Left renal pelvis (tissue), 4 donors: ENCODE measurements at places on chromosomes 13 and 19. TPM values are rescaled to one million over a fixed set of nuclear protein-coding genes. Genes with fewer than 3 reads are reported as not detected.
A peak's percentile ranks its signal among the peaks of the same experiment; 100 is the strongest.

DNA sequence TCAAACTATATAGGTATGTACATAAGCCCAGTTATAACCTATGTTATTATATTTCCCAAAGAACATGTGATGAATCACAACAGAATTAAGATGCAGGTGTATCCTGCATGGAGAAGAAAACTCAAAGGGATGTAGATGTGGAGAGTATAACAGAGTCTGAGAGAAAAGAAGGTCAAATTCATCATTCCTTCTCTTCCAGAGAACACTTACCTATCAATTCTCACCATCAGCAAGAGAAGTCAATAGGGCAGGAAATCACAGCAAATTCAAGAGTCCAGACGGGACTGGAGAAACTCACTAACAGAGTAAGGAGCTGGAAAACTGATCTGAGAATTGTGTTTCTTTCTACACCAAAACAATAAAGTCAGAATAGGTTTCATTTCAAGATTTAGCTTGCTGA lies 28.4 kb downstream of the DIAPH3 start:
- no peak for DNase-seq

- DNase-seq = no peak
These were observed 654 bp downstream of the ZIC5 start for GRCh38 chr13:99970651-99971575.

- DNase-seq = no peak
These were observed 19.6 kb downstream of the SUPT20H start for GRCh38 chr13:37039896-37040295.

DNA sequence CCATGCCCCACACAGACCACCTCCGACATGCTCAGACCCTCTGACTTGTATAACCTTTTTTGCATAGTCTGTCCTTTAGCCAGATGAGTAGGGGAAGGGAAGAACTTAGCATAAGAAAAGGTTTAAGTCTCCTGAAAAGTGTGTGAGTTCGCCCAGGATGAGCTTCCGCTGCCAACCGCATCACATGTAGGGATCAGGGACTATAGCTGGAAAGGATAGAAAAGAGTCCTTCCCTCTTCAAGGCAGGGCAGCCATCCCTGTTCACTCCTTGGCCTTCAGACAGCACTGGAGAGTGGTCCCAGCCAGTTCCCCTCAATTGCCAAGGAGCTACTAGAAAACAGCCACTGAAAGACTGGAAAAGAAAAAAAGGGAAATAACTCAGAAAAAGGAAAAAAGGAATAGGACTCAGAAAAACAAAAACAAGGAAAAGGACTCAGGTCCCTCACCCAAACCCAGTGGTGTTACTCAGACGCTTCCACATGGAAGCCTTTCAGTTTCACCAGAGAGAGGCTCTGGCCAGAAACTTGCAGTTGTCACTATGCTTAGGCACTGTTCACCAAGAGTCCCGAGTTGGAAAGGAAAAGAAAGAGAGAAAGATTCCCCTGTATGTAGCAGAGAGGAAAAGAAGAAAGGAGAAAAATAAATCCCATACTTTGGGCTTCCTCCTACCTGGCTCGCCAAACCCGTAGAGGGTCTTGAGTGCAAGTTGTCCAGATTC lies 5.6 kb upstream of the TM9SF2 start:
- no peak for DNase-seq

DNA sequence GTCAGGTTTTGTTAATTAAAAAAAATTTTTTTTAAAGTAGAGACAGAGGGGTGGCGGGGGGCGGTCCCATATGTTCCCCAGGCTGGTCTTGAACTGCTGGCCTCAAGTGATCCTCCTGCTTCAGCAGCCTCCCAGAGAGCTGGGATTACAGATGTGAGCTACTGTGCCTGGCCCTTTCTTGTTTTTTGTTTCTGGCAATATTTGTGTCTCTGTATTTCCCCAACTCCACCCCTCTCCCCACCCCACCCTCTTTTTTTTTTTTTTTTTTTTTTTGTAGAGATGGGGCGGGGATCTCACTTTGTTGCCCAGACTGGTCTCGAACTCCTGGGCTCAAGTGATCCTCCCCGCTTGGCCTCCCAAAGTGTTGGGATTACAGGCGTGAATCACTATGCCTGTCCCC lies 600 bp upstream of the CAPN12 start:
- DNase-seq = no peak

DNA sequence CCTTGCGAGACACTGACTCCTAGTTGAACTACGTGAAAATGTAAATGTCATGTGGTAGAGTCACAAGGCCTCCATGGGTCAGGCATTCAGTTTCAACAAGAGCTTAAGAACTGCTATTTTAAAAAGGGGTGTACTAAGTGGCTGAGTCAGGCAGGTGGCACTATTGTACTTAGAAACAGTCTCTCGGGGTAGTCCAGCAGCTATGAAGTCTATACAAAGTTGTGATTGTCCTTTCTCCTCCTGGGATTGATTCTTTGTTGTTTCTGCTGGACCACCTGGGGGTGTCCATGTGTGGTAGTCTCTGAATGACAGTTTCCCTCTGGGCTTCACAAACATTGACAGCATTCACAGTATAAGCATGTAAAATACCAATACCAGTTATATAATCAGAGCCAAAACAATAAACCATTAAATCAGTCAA lies 33.0 kb downstream of the UGGT2 start:
- DNase-seq = peak; percentile 51

- no peak for DNase-seq
These were observed 81.6 kb downstream of the CHST8 start for GRCh38 chr19:33703438-33703750.

GRCh38 chr19:51524666-51525264 lies 6.7 kb downstream of the SIGLEC6 start:
- no peak for DNase-seq

- DNase-seq = no peak
These were observed 30.0 kb upstream of the ATP12A start for GRCh38 chr13:24650161-24650560.

DNA sequence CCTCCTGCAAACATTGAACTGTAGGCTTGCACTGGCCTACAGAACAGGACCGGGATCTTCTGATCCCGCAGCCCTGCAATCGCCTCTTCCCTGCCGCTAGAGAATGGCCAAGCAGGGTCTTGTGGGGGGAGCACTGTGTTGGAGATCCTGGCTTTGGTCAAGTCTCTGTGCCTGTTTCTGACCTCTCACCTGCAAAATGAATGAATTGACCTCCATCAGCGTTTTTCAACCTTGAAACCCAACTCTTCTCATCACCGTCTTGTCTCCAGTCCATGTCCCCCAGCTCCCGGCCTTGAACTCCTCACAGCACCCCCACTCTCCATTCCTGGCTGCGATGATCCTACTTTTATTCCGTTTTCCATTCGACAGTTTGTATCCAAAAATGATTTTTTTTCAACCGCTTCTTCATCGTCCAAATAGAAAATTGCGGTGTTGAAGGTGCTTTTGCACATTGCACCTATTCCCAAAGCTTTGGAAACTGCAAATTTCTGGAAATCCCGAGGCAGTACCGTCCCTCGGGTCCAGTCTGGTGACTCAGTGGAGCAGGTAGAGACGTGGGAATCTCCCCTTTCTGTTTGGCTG lies 2.0 kb downstream of the MYO9B start:
- no peak for DNase-seq

DNA sequence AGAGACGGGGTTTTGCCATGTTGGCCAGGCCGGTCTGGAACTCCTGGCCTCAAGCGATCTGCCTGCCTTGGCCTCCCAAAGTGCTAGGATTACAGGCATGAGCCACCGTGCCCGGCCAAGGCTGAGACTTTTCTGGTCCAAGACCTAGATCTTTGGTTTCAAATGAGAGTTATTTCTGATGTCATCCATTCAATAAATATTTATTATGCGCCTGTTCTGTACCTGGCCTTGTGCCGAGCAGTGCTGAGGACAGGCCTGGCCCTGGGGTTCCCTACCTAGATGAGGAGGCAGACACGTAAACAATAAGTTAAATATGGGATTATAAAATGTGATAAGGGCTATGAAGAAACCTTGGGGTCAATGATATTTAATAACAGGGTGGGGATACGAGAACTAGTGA lies 4.5 kb downstream of the RELB start:
- no peak for DNase-seq

GRCh38 chr13:111668451-111668850 lies 348.0 kb downstream of the TEX29 start:
- no peak for DNase-seq

DNA sequence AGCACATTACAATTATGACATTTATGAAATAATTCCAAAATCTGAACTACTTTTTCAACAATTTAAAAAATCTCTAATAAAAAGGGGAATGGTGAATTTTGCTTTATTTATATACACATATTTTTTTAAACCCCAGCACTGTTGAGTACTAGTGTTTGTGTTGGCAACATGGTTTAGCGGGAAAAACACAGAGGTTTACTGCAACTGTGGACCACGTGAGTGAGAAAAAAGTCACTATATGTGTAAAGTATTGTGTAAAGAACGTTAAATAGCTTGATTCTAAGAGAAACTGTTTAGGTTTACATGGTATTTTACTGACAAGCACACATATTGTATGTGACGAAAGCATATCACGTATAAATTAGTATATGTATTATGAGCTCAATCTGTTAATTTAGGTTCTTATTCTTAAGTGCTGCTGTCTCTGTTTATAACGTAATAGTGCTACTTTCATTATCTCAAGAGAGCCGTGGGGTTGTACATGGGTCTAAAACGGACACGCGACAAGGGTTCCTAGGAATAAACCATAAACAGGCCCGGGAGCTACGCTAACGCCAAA lies 617 bp downstream of the SKA3 start:
- DNase-seq = no peak

DNA sequence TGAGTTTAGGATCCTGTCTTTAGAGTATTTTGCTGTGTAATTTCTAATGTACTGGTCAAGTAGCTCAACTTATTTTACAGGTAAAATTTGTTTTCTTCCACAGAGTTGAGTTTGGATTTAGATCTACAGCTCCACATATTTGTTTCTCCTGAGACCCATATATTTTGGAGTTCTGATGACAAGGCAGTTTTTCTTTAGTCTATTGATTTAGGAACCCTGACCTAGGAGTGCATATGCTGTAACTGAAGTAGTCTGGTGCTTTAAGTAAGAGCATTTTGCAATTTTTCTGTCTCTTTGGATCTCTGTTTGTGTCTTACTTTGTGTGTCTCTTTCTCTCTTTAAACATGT lies 19.5 kb upstream of the SPRY2 start:
- no peak for DNase-seq

DNA sequence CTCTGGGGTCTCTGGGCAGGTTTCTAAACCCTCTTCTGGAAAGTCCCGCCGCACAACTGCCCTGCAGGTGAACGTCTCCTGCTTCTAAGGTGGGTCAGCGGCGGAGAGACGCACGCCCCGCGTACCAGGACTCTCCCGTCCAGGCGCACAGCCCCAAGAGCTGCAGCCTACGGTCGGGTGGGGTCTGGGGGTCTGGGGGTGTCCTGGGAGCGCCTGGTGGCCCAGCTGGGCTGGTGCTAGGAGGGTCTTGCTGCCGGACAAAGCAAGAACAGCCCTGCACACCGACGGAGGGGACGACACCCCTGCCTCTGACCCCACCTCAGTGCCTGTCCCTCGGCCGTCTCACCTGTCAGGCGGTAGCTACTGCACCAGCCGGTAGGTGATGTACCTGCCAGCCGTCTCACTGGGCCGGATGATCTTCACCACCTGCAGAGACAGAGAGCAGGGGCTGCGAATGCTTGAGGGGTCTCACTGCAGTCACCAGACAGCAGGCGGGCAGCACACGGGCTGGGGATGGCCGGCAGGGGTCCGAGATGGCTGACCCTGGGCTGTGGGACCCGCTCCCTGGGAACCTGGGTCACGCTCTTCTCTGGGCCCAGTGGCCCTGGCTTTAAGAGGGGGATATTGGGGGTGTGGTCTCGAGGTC lies 5.9 kb downstream of the POLR2E start:
- no peak for DNase-seq

DNA sequence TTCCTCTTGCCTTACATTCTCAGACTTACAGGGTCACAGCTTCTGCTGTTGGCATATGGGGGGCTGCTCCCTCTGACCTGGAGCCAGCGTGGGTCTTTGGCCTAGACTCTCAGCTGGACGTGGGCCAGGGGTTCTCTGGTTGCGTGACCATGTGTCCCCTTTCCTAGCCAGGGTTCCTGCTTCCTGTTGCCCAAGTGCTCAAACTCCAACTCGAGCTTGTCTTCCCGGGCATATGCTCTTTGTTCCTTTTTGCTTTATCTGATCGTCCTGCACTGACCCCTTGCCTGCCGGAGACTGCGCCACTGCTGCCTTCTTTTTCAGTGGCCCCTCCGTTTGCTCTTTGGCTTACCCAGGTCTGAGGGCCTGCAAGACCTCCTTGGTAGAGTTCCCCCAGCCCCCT lies 25.3 kb upstream of the GPR183 start:
- DNase-seq = no peak

GRCh38 chr19:1883784-1884183 lies 1.5 kb downstream of the ABHD17A start:
- no peak for DNase-seq

- DNase-seq = no peak
These were observed 436.4 kb downstream of the RFC3 start for GRCh38 chr13:34254366-34254765.

DNA sequence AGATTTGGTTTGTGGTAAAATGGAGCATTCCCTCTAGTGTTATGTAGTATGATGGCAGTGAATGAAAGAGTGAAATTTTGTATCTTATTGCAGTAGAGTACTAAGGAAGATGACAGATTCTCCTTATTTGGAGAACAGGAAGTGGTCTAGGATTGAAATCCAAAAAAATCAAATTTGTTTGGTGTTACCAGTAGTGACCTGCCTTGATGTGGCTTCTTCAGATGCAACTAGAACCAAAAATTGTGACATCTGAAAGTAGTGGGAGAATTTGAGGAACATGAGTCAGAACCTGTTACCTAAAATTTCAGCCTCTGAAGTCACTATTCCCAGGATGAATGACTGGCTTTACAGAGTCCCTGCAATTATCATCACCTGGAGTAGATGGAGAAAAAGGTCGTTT lies 165.9 kb downstream of the KLF5 start:
- DNase-seq = no peak

GRCh38 chr19:53977991-53978731 lies 13.3 kb upstream of the CACNG6 start:
- DNase-seq = no peak

GRCh38 chr19:39411081-39411831 lies 1.2 kb upstream of the PLEKHG2 start:
- DNase-seq = no peak

GRCh38 chr19:3589439-3589838 lies 4.2 kb downstream of the GIPC3 start:
- DNase-seq = no peak

DNA sequence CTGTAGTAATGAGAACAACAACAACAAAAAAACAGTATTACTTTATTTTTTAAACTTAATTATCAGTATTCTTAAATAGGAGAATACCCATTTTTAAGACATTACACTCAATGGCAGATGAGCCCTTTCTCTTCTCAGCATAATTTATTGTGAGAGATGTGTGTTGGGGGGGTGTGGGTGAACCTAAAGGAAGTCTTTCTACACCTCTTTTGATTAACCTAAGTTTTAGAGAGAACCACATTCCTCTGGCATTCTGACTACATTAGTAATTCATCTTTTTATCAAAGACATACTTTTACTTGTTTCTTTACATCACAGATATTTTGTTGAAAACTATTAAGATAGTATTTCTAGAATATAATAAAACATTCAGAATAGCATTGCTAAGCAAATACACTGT lies 890.9 kb downstream of the PCDH9 start:
- DNase-seq = no peak

EEF1AKMT1 gene
- polyA plus RNA-seq = 15.7 TPM

TUBA3C gene
- not detected for polyA plus RNA-seq

PDE4C gene
- polyA plus RNA-seq = 0.57 TPM
